ENCODE measurements at places on chromosomes 2 and 18.
A peak's percentile ranks its signal among the peaks of the same experiment; 100 is the strongest.

GRCh38 chr2:99436874-99437273, 52.9 kb downstream of the REV1 start:
- DNase-seq: no peak

GRCh38 chr2:20473128-20473527, 26.3 kb downstream of the RHOB start:
- DNase-seq: no peak

GRCh38 chr2:199985625-199986207, 30.3 kb downstream of the MAIP1 start:
- peak; percentile 62 for DNase-seq

- no peak for DNase-seq
Observed at GRCh38 chr2:3718679-3719078, 15.3 kb downstream of the DCDC2C start.

- peak; percentile 94 for DNase-seq
Observed at GRCh38 chr2:237315170-237315828, 98.7 kb downstream of the COL6A3 start.

DNA sequence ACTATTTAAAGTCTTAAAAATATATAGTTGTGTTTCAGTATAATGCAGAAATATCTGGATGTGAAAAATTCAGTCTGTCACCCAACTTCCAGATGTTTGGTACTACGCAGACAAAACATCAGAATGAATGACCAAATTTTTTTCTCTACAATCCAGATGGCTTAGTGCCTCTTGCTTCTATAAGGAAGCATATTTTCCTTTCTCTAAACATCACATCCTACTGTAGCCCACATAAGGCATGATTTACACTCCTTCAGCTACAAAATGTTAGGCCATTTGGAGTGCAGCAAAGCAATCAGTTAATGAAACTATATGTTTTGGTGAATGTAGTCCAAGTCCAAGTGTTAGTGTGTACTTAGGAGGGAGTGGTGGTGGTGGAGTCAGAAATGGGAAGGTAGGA, 162.9 kb upstream of the SIX2 start:
- no peak for DNase-seq

GRCh38 chr2:221399183-221399582, 172.9 kb downstream of the EPHA4 start:
- no peak for DNase-seq

DNA sequence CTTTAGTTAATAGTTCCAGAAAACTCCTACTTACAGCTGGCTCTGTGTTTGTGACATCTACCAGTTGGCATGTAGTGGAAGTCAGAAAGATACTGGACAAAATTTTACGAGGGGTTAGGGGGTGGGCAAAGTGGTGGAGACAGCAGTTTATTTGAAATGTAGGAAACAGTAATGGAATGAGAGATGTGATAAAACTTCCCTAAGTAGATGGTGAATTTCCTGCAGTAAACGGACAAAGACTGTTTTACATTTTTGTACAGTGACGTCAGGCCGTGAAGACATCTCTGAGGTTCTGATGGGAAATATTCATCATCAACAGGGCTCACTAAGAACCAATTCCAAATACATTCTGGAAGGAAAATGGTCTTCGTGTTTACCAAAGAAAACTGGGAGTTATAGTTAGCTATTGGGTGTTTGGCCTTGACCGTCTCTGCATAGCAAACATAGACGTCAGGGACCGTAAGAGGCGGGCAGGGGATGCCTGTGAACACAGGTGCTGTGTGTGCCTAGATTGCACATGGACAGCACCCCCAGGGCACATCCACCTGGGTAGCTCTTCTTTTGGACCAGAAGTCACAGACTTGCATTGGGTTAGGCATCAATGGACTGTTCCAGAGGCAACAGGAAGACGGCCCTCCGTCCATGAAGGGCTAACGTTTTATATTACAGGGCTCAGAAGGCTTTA, 131.5 kb downstream of the ZNF516 start:
- no peak for DNase-seq

DNA sequence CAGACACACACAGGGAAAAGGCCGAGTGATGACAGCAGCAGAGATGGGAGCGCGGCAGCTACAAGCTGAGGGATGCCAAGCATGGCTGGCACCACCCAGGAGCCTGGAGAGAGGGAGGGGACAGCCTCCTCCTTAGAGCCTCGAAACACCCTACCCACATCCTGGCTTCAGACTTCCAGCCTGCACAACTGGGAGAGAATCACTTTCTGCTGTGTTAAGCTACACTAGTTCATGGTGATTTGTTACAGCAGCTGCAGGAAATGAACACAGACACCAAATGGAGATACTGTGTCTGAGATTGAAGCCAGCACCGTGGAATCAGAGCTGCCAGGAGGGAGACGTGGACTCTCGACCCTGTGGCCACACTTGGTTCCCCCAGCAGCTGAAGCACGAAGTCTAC, 27.5 kb upstream of the FOSL2 start:
- no peak for DNase-seq

DNA sequence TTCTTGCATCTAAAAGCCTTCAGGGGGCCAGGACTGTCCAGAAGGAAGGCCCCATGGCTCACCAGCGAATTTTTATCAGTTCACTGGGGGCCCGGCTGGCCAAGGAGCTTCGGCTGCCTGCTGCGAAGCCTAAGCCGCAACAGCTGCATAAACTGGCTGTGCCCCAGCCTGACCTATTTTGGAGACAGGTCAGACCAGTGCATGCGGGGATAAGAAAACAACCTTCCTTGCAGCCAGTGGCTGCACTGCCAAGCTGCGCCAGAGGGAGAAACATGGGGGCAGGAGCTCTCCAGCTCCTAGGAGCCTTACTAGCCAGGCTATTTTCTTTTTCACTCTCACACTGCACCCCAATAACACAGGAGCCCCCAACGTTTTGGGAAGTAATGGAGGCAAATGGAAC, 15.2 kb downstream of the PAX3 start:
- DNase-seq: no peak

DNA sequence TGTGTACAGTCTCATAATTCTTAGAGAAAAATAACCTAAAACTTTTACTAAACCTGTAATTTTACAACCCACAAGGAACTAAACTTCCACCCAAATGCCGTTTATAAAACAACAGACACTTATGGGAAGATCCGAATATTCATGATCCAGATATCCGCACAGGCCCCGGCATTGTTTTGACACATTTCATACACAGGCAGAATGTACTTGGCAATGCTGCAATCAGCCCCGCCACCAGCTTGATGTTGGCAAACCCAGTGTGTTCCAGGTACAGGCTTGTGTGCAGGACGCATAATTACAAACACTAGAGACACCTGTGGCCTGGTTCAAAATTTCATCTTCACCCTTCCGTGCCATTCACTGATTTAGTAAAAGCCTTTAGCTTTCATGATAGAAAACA, 393.0 kb upstream of the SALL3 start:
- no peak for DNase-seq

DNA sequence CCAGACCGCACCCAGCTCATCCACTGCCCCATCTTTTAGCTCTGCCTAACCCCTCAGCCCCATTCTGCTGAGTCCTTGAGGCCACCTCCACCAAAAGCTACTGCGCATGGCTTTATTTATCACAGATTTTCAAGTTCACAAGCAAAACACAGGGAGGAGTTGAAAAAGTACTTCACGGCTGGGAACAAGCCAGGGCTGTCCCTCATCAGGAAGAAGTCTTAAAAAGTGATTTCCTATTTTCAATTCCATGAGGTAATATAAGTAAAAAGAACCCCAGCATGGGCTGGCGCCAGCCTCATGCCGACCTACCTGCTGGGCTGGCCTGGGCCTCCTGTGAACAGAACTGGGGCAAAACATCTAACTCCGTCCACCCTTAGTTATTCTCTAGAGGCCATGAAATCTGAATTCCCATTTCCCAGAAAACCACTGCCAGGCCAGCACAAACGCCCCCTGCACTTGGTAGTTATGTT, 69.0 kb downstream of the POLR1A start:
- DNase-seq: no peak

DNA sequence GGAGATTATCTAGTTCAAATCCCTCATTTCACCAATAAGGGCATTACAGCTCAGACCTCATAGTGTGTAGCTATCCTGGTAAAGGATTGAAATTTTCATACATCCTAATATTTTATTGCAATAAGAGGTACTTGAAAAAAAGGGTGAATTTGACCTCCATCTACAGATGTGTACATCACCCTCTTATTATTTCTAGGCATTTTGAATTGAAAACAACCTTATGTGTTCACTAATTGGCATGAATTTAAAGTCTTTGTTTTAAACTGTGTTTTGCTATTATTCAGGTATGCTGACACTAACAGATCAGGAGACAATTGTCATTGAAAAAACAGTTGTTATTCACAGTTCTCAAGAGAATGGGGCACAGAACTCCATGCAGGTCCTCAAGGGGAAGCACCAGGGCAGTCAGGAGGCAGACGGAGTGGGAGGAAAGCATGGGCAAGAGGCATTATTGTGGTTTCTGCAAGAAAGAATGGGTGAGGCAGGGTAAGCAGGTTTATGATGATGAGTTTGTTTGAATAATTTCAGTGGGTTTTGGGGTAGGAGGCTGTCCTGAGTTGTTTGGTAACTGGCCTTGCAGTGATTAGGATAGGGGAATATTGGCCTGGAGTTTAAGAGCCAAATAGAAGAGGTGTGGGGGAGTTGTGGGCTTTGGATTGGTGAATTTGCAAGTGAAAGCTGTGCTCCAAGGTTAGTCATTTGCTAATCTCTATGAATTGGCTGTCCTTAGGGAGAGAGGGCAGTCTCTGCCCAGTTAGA, 194.6 kb downstream of the GPD2 start:
- no peak for DNase-seq

DNA sequence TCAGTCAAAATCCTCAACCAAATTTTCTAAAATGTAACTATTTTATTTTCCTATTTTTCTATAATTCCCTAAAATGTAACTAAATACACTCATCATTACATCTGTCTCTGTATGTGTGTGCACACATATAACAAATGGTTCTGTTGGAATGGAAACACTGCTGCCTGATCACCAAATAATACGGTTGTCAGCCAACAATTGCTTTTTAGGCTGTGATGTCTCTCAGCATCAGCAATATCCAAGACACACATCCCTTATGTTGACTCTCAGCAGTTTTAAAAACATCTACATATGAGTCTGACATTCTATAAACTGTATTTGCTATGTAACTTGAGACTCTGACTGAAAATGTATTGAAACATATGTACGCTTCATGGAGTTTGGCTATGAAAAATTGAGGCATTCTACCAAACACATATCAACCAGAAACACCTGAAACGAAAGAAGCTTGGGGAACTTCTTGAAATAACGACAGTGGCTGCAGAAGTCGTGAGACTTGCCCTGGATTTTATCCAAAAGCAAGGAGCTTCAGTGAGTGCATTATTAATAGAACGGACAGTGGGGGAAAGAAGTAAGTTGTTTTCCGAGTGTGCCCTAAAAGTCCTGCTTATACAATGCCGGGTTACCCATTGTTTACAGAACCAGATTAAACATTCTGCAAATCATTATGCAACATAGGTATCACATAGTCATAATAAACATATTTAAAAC, 110.2 kb upstream of the ITGB6 start:
- no peak for DNase-seq

Data from MG63 (cell line).